Umbilical cord (tissue), 2 donors: ENCODE measurements at places on chromosomes 13 and 19. TPM values are rescaled to one million over a fixed set of nuclear protein-coding genes. Genes with fewer than 3 reads are reported as not detected.

- DNase-seq = no peak
Measured at GRCh38 chr13:73556902-73557301, 498.1 kb downstream of the KLF5 start.

DNA sequence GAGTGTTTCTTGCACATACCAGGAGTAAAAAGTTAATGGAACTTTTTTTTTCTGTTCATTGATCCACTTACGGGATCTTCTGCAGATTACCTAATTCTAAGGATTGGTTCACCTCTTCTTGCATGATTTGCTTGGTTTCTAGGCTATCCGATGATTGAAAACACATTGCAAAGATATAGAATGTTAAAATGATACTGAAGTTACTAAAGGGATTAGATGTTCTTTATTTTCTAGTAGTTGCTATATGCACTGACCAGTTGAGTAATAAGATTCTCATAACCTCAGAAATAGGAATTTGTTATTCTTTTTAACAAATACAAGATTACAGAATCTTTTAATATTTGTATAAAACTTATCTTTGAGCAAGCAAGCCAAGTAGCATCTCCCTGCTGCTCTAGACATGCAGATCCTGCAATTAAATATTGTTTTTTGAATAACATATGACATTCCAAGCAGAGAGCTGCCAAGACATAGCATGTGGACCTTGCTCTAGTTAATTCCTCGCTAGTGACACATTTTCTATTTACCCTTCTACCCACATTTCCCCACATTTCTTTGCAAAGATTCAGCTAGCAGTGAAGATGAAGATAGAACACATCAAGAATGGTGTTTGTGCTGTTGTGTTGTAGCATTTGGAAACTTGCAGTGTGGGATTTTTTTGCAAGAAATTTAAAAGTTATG lies 51.7 kb upstream of the RNF113B start:
- no peak for DNase-seq

DNA sequence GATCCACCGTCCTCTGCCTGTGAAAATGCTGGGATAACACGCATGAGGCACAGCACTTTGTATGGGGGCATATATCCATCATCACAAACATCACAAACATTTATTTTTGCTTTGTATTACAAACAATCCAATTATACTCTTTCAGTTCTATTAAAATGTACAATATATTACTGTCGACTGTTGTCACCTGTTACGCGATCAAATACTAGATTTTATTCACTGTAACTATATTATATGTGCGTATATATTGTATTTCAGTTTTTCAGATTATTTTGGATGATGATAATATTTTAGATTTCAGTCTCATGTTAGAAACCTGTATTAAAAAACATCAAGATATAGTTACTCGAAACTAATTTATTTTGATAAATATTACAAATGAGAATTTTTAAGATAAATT lies 998.3 kb downstream of the EFNB2 start:
- DNase-seq = no peak

- peak; percentile 44 for DNase-seq
Measured at GRCh38 chr13:46621133-46621532, 68.2 kb downstream of the LRCH1 start.

- DNase-seq = no peak
Measured at GRCh38 chr19:41799444-41800000, 3.1 kb downstream of the CEACAM3 start.

DNA sequence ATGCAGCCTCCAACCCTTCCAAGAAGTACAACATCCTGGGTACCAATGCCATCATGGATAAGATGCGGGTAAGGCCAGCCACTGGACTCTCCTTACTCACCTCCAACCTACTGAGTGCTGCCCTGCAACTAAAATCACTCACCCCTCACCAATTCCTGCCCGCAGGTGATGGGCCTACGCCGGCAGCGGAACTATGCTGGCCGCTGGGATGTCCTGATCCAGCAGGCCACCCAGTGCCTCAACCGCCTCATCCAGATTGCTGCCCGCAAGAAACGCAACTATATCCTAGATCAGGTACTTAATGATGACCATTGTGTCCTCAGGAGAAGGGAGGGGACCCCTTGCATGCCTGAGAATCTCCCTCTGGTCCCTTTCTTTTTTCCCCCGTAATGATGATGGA lies 15.6 kb upstream of the CCDC97 start:
- DNase-seq = no peak

DNA sequence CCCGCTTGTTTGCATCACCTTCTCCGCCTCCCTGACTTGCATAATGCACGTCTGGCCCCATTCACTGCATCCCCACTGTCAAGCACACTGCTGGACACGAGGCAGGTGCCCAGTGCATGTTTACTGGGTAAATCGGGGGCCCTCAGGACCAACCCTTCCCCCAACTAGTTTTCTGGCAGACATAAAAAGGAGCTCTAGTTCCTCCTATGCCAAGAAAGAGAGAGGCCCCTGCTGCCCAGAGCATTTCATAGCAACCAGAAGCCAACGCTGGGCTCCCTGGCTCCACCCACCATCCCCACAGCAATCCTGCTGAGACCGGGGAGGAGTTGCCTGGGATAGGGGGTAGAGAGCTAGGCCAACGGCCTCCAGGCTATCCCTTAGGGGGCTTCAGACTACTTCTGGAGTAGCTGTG lies 23.2 kb downstream of the ANKRD27 start:
- peak; percentile 70 for DNase-seq

DNA sequence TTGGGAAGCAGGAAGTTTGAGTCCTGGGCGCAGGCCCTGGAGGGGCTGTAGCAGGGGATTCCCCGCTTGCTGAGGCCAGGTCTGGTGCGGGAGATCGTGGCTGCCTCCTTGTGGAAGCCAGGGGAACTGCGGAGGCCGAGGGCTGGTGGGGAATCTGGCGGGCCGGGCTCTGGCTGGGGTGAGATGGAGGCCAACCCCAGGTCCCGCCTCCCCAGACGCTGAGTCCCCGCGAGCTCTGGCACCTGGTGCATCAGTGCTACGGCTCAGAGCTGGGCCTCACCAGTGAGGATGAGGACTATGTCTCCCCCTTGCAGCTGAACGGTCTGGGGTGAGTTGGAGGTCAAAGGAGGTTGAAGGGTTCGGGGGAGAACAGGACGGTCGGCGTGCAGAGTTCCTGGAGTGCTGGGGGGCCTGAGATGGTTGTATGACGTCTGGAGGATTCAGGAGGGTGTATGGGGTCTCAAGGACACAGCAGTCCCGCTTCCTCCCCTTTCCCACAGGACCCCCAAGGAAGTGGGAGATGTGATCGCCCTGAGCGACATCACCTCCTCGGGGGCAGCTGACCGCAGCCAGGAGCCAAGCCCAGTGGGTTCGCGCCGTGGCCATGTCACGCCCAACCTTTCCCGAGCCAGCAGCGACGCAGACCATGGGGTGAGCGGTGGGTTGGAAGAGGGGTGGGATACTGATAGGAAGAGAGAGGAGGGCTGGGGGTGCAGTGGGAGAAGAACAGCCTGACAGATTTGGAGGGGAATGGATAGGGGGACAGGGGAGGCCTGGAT lies 13.1 kb downstream of the GRAMD1A start:
- DNase-seq = peak; percentile 69

DNA sequence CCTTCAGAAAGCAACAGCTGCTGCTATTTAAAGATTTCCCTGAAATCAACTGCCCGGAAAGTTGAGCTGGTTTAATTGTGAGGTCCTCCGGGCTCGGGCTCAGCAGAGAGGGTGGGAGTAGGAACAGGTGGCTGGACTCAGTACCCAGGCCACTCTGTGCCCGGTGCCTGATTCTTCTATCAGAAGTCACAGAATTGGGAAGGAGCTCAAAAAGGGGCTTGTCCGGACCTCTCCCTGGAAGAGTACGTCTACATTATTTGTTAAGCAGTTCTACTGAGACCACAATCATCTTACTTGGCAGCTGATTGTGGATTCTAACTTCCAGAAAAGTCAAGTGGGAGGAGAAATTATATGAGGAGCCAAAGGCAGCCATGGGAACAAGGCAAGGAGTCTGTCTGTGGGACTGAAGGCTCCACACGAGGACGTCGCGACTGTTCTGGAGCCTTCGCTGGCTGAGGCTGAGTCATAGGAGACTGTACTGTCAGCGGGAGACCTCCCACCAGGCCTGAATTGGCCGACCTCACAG lies 91.7 kb upstream of the ANKRD10 start:
- peak; percentile 75 for DNase-seq

GRCh38 chr13:49419276-49419675 lies 24.6 kb downstream of the CAB39L start:
- DNase-seq = no peak

DNA sequence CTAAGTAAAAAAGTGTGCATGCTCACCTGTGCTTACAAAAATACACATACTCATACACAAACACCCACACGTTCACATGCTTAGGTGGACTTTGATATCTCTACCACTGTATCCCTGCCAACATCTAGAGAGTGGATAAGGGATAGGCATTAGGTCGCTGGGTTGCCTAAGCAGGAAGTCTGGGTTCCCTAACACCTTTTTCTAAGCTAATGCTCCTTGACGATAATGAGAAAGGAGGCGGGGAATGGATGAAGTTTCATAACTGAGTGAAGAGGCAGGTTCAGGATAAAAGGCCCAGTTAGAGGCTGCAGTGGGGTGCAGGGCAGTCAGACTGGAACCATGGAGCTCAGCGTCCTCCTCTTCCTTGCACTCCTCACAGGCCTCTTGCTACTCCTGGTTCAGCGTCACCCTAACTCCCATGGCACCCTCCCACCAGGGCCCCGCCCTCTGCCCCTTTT lies 41.9 kb upstream of the CYP2A7 start:
- DNase-seq = no peak

GRCh38 chr13:42864952-42865767 lies 83.8 kb downstream of the FAM216B start:
- DNase-seq = peak; percentile 49

GRCh38 chr13:43374621-43375020 lies 351.2 kb downstream of the DNAJC15 start:
- no peak for DNase-seq

- DNase-seq = no peak
Measured at GRCh38 chr13:109704771-109705635, 81.4 kb downstream of the IRS2 start.

DNA sequence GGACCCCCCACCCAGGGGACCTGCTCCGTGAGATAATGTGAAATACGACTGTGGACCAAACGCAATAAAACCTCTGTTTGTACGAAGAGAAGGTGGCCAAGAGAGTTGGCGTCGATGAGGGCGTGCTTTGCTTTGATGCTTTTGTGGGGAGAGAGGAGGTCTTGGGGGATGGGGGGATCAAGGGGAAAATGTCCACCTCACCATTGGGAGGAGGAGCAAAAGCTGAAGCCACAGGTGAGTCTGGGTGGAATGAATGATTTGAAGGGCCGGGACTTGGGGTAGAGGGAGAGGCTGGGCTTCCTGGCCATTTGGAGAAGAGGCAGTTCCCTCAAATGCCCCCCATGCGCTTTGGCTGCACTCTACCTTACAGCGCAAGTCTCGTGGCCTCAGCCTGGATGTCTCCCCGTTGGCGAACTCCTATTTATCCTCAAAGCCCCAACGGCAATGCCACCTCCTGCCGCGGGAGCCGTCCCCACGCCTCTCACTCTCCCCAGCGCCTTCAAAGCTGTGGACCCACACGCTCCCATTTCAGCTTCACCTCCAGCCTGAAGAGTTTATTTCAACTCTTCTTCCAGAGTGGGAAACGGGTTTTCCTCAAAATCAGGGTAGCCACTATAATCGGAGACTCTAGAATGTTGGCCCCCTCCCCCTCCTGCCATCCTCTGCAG lies 795 bp upstream of the ABCA7 start:
- DNase-seq = no peak

DNA sequence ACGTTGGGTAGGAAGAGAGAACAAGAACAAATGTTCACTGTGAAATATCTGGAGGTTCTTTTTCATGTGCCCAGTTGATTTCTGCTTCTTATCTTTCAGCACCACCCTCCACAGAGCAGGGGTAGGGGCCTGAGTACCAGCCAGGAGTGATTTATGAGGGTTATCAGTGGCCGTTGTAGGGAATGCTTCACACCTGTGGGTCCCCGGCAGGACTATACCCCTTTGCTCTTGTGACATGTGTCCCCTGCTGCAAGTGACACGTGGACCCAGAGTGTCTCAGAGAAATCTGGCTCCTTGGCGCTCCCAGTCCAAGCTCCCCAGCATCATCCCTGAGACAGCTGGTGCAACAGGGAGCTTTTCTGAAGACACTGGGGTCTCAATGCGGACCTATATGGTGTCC lies 29.7 kb downstream of the SIAH3 start:
- DNase-seq = no peak

GRCh38 chr13:28488376-28489005 lies 6.4 kb downstream of the FLT1 start:
- no peak for DNase-seq

- DNase-seq = peak; percentile 45
Measured at GRCh38 chr13:44040070-44040817, 160.5 kb downstream of the LACC1 start.

DNA sequence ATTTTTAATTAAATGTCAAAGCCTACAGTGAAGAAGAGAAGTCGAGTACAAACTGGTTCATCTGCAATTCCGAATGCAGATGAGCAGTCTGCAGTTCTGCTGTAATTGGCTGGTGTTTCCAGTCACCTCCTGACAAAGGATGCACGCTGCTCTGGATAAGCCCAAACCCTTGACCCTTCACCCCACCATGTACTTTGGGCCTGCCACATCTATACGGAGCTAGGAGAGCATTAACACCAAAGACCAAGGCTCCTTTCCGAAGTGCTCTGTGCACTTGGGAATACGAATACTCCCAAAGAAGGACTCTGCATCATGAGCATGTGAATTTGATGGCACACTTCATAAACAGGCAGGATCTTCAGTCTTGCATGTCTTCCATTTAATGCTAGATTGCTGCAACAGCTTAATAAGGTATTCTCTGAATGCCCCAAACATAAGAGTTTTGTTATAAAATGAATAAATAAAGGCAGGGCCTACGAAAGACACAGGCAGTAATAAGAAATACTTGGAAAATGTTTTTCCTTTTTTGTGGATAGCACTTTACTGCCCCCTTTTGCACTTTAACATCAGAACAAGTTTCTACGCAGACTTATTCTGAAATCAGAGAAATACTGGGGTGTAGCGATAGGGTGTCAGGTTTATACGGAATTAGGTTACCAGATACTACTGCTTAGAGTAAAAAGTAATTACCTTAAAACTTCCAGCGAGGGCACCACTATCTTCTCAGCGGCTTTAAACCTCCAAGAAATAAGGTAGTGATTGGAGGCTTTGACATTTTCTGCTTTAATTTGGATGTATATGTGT lies 15.0 kb downstream of the EFNB2 start:
- peak; percentile 47 for DNase-seq

- DNase-seq = no peak
Measured at GRCh38 chr13:89951341-89951740, 1396.1 kb upstream of the MIR17HG start.

DNA sequence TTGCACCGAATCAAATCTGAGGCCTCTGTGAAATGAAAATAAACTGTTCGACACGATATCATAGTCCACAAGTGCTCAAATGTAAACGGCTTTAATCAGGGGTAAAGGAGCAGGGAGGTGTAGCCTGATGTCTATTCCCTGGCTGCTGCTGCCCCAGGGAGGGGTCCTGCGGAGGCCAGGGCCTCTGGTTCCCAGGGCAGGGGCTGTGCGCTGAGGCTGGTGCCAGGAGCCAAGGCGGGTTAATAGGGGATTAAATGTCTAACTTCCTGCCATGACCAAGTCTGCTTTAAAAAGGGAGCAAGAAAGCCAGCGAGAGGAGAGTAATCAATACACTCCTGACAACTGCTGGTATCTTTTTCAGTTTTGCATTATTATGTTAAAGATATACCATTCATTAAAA lies 59.4 kb downstream of the ZNF536 start:
- no peak for DNase-seq

GRCh38 chr19:35696835-35697234 lies 7.5 kb upstream of the ZBTB32 start:
- DNase-seq = no peak

RFX1 gene
- 1.9 TPM for total RNA-seq

STOML3 gene
- total RNA-seq = 4.1 TPM

TTYH1 gene
- 0.24 TPM for total RNA-seq

SHISA7 gene
- total RNA-seq = 1.2 TPM

IL12RB1 gene
- 0.72 TPM for total RNA-seq

MIR17HG gene
- total RNA-seq = 7.9 TPM

SLC25A41 gene
- not detected for total RNA-seq

FUT1 gene
- total RNA-seq = 1.4 TPM
